ENCODE measurements at places on chromosomes 3 and 15.

DNA sequence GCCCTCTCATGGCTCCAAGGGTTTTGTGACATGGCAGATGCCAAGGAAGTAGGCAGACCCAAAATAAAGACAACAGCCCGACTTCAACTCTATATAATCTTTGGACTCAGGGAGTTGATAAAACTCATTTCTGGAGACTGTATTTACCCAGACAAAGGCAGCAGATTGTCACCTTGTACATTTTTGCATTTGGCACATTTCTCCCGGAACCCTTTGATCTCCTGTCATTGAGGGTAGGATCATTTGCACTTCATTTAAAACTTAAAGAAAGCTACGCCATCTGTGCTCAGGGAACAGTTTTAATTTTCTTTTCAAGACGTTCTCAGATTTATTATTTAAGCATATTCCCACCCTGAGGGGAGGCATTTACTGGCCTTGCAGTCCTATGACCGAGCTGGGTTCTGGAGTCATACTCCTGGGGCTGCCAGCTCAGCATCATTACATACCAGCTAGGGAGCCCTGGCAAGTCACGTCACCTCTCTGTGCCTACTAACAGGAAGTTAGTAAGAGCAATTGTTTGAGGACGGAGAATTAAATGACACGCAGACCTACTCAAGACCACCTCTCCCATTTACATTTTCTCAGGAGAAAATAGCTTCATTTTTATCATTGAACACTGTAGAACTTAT, 5.9 kb downstream of the CDCP1 start:
- no peak for DNase-seq

DNA sequence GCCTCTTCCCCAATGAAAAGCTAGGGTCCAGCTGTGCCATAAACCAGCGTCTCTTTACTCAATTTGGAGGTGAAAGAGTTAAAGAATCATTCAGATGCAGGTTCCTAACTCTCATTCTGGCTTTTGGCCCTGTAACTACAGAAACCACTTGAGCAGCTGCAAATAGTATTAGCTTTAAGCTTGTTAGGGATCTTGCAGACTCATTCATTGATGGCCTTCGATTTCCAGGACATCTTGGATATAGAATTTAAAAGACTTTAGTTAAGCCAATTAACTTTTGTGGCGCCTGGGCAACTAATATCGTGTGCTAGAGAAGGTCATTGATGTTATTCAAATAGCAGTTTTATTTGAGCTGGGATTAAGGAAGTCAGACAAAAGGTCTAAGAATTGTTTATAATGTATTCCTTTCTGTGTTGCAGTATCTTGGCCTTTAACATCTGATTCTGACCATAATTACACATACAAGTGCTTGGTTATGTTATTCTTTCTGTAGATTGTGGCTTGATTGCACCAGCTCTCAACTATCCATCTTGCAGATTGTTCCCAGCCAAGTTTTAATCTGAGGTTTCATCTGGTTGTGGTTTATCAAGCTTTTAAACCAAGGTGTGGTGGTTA, 185.3 kb downstream of the CACNA2D3 start:
- no peak for DNase-seq

- peak; percentile 67 for DNase-seq
Measured at GRCh38 chr3:118984699-118985098, 49.9 kb downstream of the IGSF11 start.

- DNase-seq = peak; percentile 30
Measured at GRCh38 chr3:184129012-184129411, 6.1 kb upstream of the EIF2B5 start.

DNA sequence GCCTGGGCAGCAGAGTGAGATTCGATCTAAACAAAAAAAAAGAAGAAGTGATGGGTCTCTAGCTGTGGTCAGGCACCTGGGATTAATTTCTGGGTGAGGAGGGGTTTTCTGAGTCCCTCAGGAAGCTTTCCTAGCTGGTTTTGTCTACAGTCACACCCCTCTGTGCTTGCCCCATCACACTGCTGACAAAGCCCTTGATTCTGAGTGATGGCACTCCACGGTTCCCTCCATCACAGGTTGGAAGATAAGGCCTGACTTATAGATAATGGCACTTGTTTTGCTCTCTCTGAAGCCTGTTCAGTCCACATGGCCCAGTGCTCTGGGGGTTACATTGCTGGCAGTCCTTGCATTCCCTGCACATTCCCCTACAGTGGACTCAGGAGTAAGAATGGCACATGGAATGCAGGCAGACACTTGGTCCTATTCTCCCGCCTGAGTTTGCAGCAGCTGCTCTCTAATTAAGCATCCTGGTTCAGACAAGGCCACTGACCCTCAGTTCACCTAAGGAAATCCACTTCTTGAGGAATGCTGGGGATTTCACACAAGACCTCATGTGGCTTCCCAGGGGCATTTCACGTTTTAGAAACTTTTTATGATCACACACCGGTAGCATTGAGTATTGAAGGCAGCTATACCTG, 81.0 kb upstream of the NMNAT3 start:
- no peak for DNase-seq

GRCh38 chr3:128296469-128297251, 143.4 kb downstream of the EEFSEC start:
- no peak for DNase-seq

- no peak for DNase-seq
Measured at GRCh38 chr3:38648024-38648658, 1.3 kb downstream of the SCN5A start.

GRCh38 chr3:124034844-124035152, 42.9 kb upstream of the ROPN1 start:
- DNase-seq = no peak

DNA sequence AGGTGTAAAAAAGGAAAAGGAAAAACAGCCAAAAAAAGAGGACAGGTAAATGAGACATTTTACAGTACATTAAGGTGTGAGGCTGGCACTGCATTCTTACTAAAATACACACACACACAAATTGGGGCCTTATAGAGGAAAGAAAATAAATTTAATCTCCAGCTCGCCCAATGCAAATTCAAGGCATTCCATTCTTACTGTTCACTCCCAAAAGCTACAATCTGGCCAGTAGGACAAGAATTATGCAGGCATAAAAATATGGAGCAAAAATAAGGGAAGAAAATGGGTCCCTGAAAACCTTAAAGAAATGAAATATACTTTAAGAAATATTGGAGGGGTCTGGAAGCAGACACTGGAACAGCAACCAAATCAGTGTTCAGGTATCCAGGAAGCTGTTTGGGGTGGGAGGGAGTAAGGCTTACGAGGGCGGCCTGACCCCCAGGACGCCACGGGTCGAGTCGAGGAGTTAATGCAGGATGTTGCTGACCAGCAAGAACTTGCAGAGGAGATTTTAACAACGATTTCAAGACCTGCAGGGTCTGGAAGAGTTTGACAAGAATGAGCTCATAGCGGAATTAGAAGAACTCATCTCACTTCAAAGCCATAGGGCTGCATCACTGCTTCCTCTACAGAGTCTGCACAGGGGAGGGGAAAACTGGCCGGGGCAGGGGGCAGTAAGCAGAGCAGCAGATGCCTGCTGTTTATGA, 245.5 kb downstream of the TBL1XR1 start:
- DNase-seq = no peak

DNA sequence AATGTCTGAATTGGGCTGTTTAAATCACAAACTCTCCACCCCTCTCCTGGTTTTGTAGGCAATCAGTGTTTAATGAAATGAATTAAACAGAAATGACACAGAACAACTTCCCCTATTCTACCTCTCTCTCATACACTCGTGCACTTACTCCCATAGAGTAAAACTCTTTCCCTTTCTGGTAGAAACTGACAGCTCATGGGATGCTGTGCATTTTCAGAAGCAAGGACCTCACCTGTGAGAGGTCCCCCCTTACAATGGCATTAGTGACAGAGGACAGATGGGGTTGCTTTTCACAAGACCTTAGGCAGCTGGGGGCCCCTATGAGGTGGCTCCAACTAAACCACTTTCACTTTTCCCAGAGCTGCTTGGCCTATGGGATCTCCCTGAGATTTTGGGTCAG, 31.9 kb downstream of the PARP16 start:
- DNase-seq = peak; percentile 18

DNA sequence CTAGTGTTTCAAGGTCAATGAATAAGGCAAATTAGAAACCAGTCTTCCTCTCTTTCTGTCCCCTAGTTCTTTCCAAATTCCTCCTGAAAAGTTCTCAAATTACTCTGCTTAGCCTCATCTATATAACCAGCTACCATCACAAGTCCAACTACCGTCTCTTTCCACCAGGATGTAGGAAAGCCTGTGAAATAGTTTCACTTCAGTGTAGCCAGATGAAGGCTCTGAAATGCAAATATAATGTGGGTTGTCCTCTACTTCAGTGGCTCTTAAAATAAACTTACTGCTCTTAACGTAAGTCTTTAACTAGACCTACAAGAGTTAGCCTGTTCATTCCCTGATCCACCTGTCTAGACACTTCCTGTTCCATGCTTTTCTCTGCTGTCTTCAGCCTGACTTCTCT, 827.7 kb downstream of the ROBO1 start:
- DNase-seq = no peak

GRCh38 chr3:20236603-20237002, 50.6 kb upstream of the SGO1 start:
- no peak for DNase-seq

DNA sequence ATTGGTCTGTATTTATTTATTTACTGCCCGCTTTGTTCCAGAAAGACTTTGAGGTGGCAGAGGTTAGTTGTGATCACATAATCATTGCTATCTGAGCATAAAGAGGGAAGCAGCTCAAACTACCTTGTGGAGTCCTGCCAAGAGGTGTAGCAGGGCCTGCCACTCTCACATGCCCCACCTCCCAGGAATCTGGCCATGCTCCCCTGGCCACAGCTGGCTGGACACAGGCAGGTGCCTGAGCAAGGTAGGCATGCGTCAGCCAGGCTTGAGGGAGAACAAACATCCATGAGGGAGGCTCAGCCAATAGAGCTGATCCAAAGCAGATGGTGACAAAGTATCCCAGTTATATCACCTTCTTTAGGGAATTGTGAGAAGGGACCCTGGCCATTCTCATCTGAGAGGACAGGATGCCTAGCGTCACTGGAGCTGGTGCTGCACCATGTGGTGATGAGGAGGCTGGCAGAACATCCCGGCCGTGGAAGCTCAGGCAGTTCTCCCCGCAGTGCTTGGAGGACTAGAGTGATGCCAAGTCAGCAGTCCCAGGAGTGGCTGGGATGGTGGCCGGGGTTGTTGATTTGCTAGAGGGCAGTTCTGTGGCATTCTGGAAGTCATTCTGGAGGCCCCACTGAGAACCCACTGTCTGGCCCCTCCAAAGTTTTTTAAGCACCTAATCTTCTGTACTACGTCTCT, 6.8 kb upstream of the POLG start:
- DNase-seq = no peak

DNA sequence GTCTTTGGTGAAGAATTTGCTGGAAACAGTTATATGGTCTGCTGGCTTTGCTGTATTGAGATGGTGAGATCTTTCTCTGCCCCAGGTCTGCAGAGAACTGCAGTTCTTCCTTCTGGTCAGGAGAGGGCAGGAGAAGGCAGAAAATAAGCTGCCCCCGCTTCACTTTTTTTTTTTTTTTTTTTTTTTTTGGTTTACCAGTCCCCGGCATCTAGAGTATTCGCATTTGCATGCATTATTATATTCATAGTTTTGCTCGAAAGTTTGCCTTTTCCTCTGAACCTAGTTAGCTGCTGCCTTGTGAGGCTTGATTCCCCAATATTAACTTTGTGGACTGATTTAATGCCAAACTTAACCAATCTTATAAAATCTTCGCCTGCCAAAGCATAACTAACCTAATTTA, 10.6 kb upstream of the PARL start:
- peak; percentile 64 for DNase-seq

DNA sequence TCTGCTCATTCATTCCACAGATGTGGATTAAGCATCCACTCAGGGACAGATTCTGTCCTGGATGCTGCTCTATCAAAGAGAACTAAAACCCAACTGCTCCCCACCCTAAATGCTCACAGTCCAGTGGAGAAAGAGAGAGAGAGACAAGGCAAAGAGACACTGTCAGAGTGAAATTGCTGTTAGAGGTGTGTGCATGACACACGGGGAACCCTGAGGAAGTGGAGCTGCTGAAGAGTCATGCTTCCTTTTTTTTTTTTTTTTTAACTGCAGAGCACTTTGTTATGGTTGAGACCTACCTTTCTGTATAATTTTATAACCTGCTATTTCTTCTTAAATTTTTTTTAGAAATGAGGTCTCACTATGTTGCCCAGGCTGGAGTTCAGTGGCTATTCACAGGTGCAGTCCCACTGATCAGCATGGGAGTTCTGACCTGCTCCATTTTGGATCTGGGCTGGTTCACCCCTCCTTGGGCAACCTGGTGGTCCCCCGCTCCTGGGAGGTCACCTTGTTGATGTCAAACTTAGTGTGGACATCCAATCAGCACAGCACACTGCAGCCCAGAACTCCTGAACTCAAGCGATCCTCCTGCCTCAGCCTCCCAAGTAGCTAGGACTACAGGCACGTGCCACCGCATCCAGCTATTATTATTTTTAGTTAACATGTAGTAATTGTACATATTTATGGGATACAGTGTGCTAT, 18.2 kb upstream of the PSTPIP1 start:
- no peak for DNase-seq

- no peak for DNase-seq
Measured at GRCh38 chr3:136711277-136711676, 40.9 kb downstream of the STAG1 start.

GRCh38 chr15:47477341-47477740, 240.0 kb upstream of the SEMA6D start:
- DNase-seq = no peak

DNA sequence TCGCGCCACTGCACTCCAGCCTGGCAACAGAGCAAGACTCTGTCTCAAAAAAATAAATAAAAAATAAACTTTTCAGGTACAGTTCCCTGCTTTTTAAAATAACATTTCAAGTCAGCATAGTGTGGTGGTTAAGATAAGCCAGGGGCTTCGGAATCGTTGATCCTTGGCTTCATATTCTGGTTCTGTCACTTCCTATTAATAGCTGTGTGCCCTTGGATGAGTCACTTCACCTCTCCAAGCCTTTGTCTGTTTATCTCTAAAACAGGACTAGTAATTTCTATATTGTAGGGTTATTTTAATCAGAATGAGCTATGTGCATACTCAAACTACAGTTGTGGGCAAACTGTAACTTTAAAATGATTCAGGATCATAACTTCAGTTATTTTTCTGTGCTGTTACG, 53.8 kb upstream of the SENP5 start:
- DNase-seq = peak; percentile 60

- peak; percentile 9 for DNase-seq
Measured at GRCh38 chr15:99925661-99926461, 192.6 kb upstream of the LYSMD4 start.

DNA sequence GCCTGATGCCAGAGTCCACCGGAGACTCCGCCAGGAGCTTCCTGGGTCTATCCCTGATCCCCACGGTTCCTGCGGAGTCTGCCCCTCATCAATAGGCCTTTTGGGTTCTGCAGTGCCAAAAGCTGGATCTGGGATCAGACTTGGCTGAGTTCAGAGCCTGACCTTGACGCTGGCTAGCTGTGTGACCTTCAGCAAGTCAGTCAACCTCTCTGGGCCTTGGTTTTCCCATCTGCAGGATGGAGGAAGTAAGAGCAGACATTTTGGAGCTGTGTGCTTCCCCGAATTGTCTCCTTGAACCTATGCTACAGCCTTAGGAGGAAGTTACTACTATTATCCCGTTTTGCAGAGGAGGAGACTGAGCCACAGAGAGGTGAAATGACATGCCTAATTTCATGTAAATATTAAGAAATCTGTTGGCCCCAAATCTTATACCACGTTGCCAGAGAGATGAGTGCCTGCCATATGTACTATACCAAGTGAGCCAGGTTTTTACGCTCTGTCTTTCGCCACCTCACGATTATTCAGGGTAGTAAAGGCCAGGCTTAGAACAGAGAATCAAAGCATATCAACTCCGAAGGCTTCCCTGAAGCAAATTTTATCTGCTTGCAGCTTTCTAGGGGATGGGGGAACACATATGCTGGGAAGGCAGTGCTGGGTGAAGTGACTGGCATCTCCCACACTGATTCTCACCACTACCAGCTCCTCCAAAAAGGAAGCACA, 112.5 kb downstream of the SRGAP3 start:
- no peak for DNase-seq
